Activated T-helper 1 cell treated with anti-CD3 and anti-CD28 coated beads, Interleukin-12 subunit alpha, Interleukin-12 subunit beta, Interleukin-2, Interleukin-4 antibody, amounts not matched to agents 30 ng/mL and 10 ng/mL and 1 ng/mL, durations not matched to agents 14 hours and 24 hours and 36 hours (primary cell): ENCODE measurements at places on chromosomes 7 and 10.

GRCh38 chr7:37438906-37439652 is 9.6 kb downstream of the ELMO1 start:
- no peak for DNase-seq

GRCh38 chr10:120336911-120337540 is 120.0 kb upstream of the PLPP4 start:
- DNase-seq: peak; percentile 15

- DNase-seq: no peak
Observed at GRCh38 chr7:71661671-71662224, 529.8 kb downstream of the GALNT17 start.

- no peak for DNase-seq
Observed at GRCh38 chr10:76231286-76231934, 800.0 kb downstream of the LRMDA start.

- DNase-seq: no peak
Observed at GRCh38 chr10:32471232-32471631, 25.3 kb downstream of the CCDC7 start.

GRCh38 chr7:81604075-81604807 is 165.6 kb downstream of the HGF start:
- no peak for DNase-seq

GRCh38 chr7:148921189-148921588 is 37.1 kb upstream of the EZH2 start:
- no peak for DNase-seq

GRCh38 chr10:112687647-112688046 is 240.6 kb downstream of the VTI1A start:
- no peak for DNase-seq

DNA sequence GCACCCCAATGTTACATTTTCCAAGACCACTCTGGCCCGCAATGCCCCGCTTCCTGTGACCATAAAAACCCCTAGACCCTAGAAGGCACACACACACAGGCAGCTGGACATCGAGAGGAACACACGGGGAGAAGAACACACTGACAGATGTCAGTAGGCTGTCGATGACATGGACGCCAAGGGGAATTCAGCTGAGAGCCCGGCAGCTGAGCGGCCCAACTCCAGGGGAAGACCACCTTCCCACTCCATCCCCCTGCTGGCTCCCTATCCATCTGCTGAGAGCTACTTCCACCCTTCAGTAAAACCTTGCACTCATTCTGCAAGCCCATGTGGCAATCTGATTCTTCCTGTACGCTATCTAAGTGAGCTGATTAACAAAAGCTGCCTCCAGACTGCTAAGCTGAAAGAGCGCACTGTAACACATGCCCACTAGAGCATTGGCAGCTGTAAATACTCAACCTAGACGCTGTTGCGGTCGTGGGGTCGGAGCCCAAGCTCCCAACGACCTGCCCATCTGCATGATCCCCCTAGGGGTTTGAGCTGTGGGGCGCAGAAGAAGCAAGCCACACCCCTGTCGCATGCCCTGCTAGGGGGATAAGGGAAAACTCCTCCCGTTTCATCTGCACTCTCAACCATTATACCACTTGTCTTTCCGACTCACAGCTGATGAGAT is 843.6 kb upstream of the POT1 start:
- DNase-seq: no peak

- no peak for DNase-seq
Observed at GRCh38 chr10:26743091-26743490, 45.6 kb downstream of the PDSS1 start.
